ENCODE measurements at places on chromosomes 2 and 18. TPM values are rescaled to one million over a fixed set of nuclear protein-coding genes. Genes with fewer than 3 reads are reported as not detected.

DNA sequence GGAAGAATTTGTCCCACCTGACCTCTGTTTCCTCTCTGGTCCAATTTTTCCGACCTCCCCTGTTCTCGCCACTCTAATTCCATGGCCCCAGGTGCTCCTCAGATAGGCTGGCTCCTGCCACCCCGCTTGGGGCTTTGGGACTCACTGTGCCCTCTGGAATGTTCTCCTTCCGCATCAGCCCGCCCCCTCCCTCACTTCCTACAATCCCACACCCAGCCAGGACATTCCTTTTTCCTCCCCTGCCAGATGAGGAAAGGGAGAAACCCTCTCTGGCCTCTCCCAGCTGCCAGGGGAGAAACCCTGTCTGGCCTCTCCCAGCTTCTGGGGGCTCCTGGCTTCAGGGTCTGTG, 3.1 kb upstream of the OR6B2 start:
- H3K4me3 ChIP-seq: no peak overlapping the region
- H3K27me3 ChIP-seq: no peaks in the 10 kb centered on the region
- no peaks in the 10 kb centered on the region for H3K4me1 ChIP-seq
- no peak for DNase-seq
- no peak overlapping the region for H3K27ac ChIP-seq

DNA sequence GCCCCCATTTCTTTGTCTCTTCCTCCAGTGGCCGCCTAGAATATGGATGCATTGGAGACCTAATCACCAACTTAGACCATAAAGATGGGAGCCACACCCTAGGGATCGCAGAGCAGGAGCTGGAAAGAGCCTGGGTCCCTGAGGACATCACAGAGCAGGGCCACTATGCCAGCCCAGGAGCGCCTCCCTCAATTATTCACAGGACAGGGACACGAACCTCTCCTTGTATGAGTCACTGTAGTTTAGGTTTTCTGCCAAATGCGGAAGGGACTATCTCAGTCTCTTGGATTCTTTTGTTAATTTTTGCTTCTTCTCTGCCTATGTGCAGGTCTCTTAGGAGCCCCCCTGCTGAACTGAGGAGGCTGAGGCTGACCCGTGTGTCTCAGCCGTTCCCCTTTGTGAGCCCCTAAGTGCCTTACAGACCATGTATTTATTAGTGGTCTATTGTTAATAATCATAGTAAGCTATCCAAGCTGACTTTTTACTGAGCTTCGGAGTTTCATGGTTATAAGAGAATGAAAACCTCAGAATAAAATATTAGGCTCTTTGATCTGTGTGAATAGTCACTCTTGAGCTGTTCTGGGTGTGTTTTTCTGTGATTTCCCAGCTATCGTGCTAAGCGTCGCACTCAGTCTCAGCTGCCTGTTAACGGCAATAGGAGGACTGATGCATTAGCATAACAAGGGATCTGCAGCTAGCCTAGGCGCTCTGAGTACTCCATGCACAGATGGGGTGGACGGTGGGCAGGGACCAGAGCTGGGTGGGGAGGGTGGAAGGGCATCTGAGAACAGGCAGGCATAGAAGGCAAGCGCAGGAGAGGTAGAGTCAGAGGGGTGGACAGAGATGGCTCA, 12.7 kb upstream of the PTPN4 start:
- no peak overlapping the region for H3K27ac ChIP-seq
- no peaks in the 10 kb centered on the region for H3K27me3 ChIP-seq
- no peak overlapping the region for H3K4me3 ChIP-seq
- H3K4me1 ChIP-seq: peaks cover 15% of the 10 kb centered on the region
- no peaks in the 10 kb centered on the region for H3K36me3 ChIP-seq
- DNase-seq: no peak

- H3K36me3 ChIP-seq: no peaks in the 10 kb centered on the region
- no peaks in the 10 kb centered on the region for H3K4me1 ChIP-seq
- DNase-seq: no peak
Measured at GRCh38 chr2:163884416-163884815, 148.6 kb upstream of the FIGN start.

- H3K4me3 ChIP-seq: no peak overlapping the region
- peaks cover 3% of the 10 kb centered on the region for H3K4me1 ChIP-seq
- no peaks in the 10 kb centered on the region for H3K27me3 ChIP-seq
Measured at GRCh38 chr2:74206180-74206688, 7.8 kb downstream of the MTHFD2 start.

DNA sequence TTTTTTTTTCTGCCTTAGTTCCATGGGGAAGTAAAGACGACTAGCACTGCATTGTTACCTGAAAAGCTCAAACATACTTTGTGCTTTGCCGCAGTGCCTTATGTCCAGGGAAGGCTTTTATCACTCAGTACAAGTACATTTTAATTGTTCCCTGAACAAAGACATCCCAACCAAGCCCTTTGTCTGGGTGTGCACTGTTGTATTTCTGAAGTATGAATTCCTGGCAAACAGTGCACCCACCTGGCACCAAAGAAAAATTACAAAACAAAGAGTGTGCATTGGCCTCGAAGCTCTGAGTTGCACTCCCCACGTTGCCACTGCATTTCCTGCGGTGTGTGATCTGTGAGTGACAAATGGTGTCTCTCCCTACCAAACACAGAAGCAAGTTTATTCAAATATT, 858.5 kb upstream of the PIK3C3 start:
- no peak overlapping the region for H3K4me3 ChIP-seq
- no peak overlapping the region for H3K27ac ChIP-seq
- no peaks in the 10 kb centered on the region for H3K27me3 ChIP-seq

DNA sequence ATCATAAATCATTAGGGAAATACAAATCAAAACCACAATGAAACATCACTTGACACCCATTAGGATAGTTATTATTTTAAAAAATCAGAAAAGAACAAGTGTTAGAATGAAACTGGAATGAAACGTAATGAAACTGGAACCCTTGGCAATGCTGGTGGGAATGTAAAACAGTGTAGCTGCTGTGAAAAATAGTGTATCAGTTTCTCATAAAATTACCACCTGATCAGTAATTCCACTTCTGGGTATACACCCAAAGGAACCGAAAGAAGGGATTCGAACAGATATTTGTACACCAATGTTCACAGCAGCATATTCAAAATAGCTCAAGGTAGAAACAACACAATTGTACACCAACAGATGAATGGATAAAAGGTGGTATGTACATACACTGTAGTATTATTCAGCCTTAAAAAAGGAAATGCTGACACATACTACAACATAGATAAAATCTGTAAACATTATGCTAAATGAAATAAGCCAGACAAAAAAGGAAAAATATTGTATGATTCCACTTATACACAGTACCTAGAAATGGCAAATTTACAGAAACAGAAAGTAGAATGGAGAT, 27.0 kb downstream of the ROCK1 start:
- no peak overlapping the region for H3K27ac ChIP-seq
- no peaks in the 10 kb centered on the region for H3K4me1 ChIP-seq
- no peak overlapping the region for H3K4me3 ChIP-seq
- no peaks in the 10 kb centered on the region for H3K36me3 ChIP-seq

GRCh38 chr2:204449977-204450376, 95.3 kb upstream of the PARD3B start:
- H3K4me3 ChIP-seq: no peak overlapping the region
- peak overlapping the region; percentile 85 for H3K27ac ChIP-seq
- H3K36me3 ChIP-seq: no peaks in the 10 kb centered on the region
- DNase-seq: no peak
- peaks cover 74% of the 10 kb centered on the region for H3K4me1 ChIP-seq

GRCh38 chr2:176138923-176139660, 9.6 kb downstream of the HOXD8 start:
- H3K27me3 ChIP-seq: peaks cover 73% of the 10 kb centered on the region
- peak; percentile 63 for DNase-seq
- H3K4me3 ChIP-seq: no peak overlapping the region
- no peaks in the 10 kb centered on the region for H3K36me3 ChIP-seq
- peak overlapping the region; percentile 57 for H3K27ac ChIP-seq

DNA sequence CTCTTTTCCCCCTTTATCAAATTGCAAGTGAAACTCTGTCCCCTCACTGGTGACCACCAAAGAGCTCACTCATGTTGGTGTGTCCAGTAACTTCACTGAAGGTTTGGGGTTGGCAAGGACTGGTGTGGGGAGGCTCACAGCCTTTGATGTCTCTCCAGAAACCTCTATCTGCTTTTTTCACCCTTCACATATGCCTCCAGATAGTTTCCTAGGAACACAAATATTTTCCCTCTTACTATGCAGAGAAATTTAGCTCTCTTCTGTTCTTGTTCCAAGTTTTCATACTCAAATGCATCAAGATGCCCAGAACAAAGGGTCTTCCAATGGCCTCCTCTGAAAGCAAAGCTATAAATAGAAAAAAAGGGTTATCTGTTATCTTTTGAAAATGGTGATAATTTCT, 20.7 kb downstream of the DTNA start:
- peak overlapping the region; percentile 58 for H3K27ac ChIP-seq
- H3K36me3 ChIP-seq: no peaks in the 10 kb centered on the region
- no peaks in the 10 kb centered on the region for H3K27me3 ChIP-seq
- DNase-seq: no peak

DNA sequence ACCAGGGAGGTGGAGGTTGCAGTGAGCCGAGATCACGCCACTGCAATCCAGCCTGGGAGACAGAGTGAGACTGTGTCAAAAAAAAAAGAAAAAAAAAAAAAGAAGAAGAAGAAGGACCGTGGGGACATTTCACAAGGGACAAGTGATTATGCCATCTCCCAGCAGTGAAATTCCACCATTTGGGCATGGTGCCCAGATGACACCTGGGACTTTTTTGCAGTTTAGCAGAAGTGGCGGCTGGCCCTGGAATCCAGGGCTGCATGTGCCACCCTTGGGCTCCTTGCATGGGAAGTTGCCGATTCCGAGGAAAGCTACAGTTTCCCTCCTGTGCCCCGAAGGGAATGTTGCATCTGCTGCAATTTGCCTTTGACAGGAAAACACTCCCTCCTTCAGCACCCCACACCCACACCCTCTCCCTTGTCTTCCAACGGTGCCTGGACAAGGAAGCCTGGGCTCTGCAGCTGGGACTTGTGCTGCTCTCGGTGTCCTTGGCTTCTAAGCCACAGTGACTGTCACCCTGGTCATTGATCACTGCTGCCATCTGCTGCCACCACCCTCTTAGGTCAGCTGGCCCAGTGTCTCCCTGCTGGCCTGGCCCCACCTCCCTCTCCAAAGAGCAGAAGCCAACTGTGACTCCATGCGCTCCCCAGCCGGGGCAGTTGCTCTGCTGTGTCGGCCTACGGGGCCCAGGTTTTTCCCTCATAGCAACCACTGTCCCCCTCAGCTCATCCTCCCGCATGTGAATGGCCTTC, 56.4 kb upstream of the LRRC30 start:
- H3K4me1 ChIP-seq: no peaks in the 10 kb centered on the region
- no peak overlapping the region for H3K4me3 ChIP-seq
- no peaks in the 10 kb centered on the region for H3K27me3 ChIP-seq
- no peak for DNase-seq
- H3K36me3 ChIP-seq: no peaks in the 10 kb centered on the region

- no peak overlapping the region for H3K27ac ChIP-seq
- H3K36me3 ChIP-seq: no peaks in the 10 kb centered on the region
- no peak overlapping the region for H3K4me3 ChIP-seq
- no peak for DNase-seq
Measured at GRCh38 chr2:101770726-101771125, 73.2 kb downstream of the MAP4K4 start.

DNA sequence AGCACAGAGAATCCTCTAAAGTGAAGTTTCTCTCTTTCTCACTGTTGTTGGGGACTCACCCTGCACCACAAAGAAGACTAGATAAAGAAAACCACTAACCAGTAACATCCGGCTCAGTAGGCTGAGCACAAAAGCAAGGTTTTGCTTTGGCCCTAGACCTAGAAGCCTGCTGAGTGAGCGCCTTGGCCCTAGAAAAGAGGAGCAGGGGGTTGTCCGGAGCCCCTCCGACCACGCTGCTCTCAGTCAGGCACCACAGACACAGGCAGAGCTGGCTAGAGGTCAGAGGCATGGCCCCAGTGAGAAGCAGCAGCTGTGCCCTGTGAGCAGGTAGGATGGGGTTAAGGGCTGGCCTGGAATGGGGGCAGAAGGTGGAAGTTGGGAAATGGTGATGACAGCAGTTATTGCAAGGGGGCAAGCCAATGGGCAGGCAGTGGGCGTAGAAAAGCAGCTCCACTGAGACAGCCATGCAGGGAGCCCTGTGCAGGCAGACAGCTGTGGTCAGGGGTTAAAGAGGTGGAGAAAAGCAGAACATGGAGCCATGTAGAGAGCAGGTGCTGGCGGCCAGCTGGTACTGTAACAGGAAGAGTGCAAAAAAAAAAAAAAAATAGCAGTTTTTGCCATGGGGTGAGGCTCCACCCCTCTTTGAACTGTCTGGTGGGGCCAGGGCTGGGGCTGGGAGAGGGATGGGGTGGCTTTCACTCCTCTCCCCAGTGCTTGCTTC, 36.9 kb upstream of the SLC14A1 start:
- no peak for DNase-seq
- H3K27ac ChIP-seq: no peak overlapping the region
- H3K27me3 ChIP-seq: no peaks in the 10 kb centered on the region

The ASXL3 gene
- total RNA-seq: 9.1 TPM

The MBP gene
- total RNA-seq: 24.0 TPM

The GIGYF2 gene
- total RNA-seq: 79.5 TPM

The ADD2 gene
- 5.8 TPM for total RNA-seq

The COL5A2 gene
- 90.5 TPM for total RNA-seq

The FN1 gene
- total RNA-seq: 956 TPM

The C1QL2 gene
- total RNA-seq: not detected

The PLCL1 gene
- total RNA-seq: 13.6 TPM

The CCDC85A gene
- total RNA-seq: 1.9 TPM

The GALNT13 gene
- 1.8 TPM for total RNA-seq
